ENCODE measurements at places on chromosomes 16 and 17. TPM values are rescaled to one million over a fixed set of nuclear protein-coding genes. Genes with fewer than 3 reads are reported as not detected.
A peak's percentile ranks its signal among the peaks of the same experiment; 100 is the strongest.

DNA sequence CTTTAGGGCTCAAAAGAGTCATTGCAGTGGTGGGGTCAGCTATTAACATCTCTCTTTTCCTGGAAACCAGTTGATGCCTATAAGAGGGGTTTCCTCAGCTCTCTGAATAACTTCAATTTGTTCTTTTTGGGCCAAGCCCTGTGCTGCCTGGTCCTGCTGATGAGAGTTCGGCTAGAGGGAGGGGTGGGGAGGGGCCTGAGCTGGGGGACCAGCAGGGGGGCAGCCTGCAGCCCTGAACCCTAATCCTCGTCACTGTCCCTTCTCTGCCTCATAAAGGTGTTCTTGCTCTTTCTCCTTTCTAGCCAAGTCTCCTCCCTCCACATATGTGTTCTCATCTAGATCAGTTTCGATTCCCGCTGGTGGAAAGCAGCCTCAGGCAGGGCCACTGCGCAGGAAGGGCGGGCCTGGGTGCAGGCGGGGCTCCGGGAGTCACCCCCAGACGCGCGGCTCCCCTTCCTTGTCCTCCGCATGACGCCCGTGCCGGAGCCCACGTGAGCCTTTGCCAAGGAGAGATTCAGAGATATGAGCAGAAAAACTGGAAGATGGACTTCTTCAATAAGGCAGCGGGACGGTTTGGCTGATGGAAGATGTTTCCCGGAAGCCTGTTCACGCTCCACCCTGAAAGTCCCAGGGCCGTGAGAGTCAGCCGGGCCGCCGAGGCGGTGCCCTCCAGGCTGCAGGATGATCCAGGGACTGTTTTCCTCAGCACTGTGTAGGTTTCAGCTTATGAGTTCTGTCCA, 15.0 kb upstream of the RHOT1 start:
- peak overlapping the region; percentile 95 for H3K27ac ChIP-seq
- H3K4me1 ChIP-seq = no peaks in the 10 kb centered on the region
- H3K36me3 ChIP-seq = no peaks in the 10 kb centered on the region
- peak; percentile 79 for DNase-seq

DNA sequence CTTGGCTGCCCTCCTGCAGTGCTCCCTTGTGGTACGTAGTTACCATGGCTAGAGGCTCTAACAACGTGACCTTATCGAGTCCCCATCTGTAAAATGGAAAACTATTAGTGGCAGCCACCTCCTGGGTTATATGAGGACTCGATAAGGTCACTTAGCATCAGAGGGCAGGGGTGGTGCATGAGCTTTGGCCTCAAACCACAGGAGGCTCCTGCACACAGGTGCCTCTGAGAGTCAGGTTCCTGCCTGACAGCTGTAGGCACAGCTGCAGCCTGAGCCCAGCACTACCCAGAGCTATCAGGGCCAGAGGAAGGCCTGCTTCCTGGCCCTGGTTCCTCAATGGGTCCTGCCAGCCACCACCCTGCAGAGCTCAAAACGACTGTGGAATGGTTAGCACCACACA, 57.2 kb upstream of the SEC14L1 start:
- DNase-seq = no peak
- no peaks in the 10 kb centered on the region for H3K36me3 ChIP-seq
- H3K27me3 ChIP-seq = no peaks in the 10 kb centered on the region
- no peak overlapping the region for H3K4me3 ChIP-seq

DNA sequence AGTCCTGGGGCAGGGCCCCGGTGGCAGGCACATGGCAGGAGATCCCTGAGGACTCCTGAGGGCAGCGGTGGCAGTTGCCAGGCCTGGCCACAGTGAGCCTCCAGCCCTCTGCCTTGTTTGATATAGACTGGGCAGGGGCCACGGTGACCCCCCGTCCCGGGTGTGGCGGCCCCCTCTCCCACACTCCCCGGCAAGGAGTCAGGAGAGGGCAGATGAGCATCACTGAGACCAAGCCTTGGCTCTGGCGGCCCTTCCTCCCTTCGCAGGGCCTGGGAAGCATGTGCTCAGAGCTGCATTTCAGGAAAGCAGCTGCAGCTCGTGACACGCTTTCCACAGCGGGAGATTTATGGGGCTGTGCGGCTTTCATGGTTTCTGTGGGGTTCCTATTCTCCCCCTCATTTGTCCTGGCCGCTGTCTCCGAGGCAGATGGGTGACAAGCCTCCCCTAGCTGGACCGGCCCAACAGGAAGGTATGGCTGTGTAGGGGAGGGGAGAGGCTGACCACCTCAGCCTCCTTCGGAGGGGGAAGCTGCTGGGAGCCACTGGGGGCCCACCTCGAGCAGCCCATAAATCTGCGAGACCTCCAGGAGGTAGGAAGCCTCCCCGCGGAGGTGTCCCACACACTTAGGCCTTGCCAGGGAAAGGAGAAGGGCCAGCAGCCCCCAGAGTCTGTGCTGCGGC, 211.4 kb downstream of the NTN1 start:
- no peak overlapping the region for H3K4me3 ChIP-seq
- H3K27me3 ChIP-seq = peaks cover 35% of the 10 kb centered on the region
- H3K27ac ChIP-seq = no peak overlapping the region
- no peaks in the 10 kb centered on the region for H3K36me3 ChIP-seq

RNF112 gene
- 6.9 TPM for total RNA-seq

JPT1 gene
- total RNA-seq = 35.1 TPM

GRCh38 chr16:53773150-53773846, 69.3 kb downstream of the FTO start:
- H3K4me3 ChIP-seq = no peak overlapping the region
- no peaks in the 10 kb centered on the region for H3K36me3 ChIP-seq
- peak; percentile 88 for DNase-seq
- H3K4me1 ChIP-seq = peaks cover 29% of the 10 kb centered on the region
- peak overlapping the region; percentile 31 for H3K27ac ChIP-seq
- H3K27me3 ChIP-seq = no peaks in the 10 kb centered on the region

- no peak for DNase-seq
- H3K36me3 ChIP-seq = no peaks in the 10 kb centered on the region
- no peak overlapping the region for H3K27ac ChIP-seq
- H3K27me3 ChIP-seq = no peaks in the 10 kb centered on the region
Measured at GRCh38 chr16:48110982-48111381, 44.8 kb downstream of the ABCC12 start.

DNA sequence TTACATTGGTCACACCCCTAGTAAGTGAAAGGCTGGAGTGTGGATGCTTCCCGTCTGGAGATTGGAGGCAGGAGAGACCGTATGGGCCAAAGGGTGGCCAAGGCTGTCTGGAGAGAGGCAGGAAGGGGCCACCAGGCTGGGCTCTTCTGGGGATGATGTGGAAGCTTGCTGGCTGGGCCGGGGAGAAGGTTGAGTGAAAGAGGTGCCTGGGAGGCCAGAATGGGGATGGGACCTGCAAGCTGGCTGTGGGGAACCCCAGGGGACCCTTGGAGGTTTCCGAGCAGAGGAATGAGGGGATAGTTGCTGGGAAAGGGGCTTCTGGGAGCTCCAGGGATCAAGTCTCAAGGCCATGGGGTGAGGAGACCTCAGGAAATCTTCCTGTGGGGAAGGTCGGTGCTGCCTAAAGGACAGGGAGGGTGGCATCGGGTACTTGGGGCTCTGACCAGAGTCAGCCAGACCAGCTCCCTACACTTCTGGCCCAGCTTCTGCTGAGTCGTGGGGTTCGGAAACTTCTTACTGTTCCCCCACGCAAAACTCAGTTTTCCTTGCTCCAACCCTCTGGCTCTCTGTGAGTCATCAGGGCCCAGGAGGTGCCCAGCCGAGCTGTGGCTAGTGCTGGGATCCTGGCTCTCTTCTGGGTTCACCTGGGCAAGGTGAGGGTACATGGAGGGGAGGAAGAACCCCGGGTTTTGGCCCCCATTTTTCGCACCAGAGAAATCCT, 3.1 kb downstream of the MRC2 start:
- H3K27ac ChIP-seq = no peak overlapping the region
- H3K4me1 ChIP-seq = peaks cover 14% of the 10 kb centered on the region
- H3K4me3 ChIP-seq = no peak overlapping the region
- H3K27me3 ChIP-seq = no peaks in the 10 kb centered on the region
- no peak for DNase-seq
- peaks cover 3% of the 10 kb centered on the region for H3K36me3 ChIP-seq
